ENCODE measurements at places on chromosomes 6 and 20.
A peak's percentile ranks its signal among the peaks of the same experiment; 100 is the strongest.

GRCh38 chr6:112029045-112029822 is 24.7 kb upstream of the CCN6 start:
- DNase-seq: peak; percentile 41

- DNase-seq: no peak
Observed at GRCh38 chr6:140193269-140193668, 818.8 kb upstream of the CITED2 start.

- DNase-seq: no peak
Observed at GRCh38 chr6:168158980-168159349, 80.0 kb upstream of the FRMD1 start.

- no peak for DNase-seq
Observed at GRCh38 chr6:62980724-62981123, 230.5 kb upstream of the FKBP1C start.

DNA sequence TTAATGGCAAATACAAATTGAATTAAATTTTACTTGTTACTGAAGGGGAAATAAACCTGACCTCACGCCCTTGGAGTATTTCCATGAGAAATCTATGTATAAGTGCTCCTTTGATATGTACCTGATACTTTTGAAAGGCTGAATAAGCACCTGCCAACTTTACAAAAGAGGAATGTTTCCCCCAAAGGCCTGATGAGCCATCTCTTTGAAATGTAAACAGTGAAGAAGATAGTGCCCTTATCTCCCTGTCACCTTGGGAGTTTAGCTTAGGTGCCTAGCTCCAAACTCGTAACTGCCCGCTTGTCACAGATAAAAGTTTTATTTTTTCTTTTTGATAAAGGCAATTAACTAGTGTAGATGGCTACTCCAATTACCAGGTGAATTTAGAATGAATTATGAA is 1.1 kb upstream of the ZNF343 start:
- DNase-seq: no peak

- DNase-seq: no peak
Observed at GRCh38 chr6:38016824-38017223, 197.3 kb downstream of the ZFAND3 start.

DNA sequence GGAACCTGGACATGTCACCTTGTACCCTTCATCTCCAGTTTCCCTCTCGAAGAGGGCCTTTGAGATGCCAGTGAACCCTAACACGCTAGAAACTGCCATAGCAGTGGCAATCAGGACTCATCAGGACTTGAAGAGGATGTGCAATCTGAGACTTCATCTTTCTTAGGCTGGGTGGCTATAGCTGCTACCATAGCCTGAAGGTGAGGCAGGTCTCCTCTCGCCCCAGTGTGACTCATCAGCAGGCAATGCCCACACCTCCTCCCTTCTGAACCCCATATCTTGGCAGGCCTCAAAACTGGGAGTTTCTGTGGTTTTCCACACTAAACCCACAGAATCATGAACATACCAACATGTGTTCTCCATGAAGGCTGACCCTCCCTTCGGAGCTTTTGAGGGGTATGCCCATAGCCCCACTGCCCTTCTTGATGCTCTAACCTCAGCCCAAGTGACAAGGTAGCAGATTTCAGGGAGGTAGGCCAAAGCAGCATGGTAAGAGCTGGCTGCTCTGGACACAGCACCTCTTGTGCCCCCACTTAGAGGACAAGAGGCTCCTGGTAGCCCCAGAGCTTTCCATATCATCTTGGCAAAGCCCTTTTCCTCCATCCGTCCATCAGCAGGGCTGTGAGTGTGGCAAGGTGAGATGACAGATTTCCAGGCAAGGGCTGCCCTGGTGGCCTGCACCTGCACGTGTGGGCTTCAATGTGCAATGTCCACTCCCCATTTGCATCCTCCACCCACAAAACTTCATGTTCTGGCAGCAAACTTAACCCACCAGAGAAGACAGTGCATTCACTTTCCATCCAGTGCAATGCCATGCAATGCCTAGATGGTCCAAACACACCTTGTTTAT is 2.6 kb downstream of the BLCAP start:
- DNase-seq: no peak

- no peak for DNase-seq
Observed at GRCh38 chr20:44750081-44750805, 4.6 kb downstream of the KCNK15 start.

GRCh38 chr20:52193886-52194545 is 2.4 kb upstream of the ZFP64 start:
- DNase-seq: no peak
